ENCODE measurements at places on chromosomes 16 and 17. TPM values are rescaled to one million over a fixed set of nuclear protein-coding genes. Genes with fewer than 3 reads are reported as not detected.

Gene LRRC37A3
- total RNA-seq: 25.3 TPM

Gene KCNH4
- not detected for total RNA-seq

Gene KRT25
- total RNA-seq: not detected

GRCh38 chr17:80070375-80071115 is 30.8 kb upstream of the GAA start:
- no peak for DNase-seq

GRCh38 chr17:71127416-71127815 is 958.1 kb downstream of the KCNJ2 start:
- DNase-seq: no peak

DNA sequence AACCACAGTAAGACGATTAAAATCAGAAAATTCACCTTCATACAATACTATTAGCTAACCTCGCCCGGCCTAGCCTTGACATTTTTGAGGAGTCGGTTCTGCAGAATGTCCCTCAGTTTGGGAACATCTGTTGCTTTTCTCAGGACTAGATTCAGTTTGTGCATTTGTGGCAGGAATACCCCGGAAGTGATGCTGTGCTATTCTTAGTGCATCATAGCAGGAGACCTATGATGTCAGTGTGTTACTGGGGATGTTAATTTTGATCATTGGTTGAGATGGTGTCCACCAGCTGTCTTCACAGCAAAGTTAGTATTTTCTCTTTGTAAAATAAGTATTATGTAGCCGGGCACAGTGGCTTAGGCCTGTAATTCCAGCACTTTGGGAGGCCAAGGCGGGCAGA is 21.5 kb upstream of the HELZ start:
- no peak for DNase-seq

DNA sequence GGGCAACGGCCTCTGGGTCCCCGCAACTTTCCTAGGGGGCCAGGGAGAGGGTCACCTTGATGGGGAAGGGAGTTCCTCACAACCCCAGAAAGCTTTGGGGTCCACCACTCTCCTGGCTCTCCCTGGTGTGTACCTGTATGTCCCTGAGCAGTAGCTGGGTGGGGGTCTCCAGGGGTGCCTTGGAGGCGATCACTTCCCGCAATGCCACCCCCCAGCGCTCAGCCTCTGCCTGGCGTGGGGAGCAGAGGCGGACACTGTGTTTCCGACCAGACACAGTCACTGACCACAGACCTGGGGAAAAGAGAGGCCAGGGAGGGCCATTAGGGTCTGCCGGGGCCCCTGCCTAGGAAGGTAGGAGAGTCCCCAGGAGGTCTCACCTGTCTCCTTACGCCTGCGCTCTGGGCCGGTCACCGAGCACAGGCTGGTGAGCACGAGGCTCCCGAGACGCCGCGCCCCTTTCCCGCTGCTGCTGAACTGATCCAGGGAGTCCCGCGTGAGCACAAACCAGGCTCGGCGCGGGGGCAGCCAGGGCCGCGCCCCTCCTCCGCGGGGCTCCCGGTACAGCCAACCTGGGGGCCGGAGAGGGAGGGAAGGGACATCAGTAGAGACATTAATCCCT is 3.4 kb downstream of the PLEKHH3 start:
- no peak for DNase-seq

DNA sequence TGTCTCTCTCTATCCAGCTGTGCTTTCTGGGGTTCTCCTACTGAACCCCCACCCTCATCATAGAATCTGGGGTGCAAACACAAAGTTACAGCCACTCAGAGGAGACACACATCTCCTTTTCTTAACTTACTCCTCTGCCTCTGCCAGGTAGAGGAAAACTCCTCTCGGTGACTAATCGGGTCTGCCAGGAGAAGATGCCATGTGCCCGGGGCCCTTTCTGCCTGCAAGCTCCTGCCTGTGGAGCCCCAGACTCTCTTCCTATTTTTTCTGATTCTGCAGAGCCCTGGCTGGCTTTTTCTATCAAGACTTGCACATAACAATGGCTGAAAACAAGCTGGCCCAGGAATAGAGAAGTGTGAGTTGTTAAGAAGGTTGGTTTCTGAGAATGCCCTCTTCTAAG is 10.4 kb downstream of the SLC6A4 start:
- DNase-seq: no peak

DNA sequence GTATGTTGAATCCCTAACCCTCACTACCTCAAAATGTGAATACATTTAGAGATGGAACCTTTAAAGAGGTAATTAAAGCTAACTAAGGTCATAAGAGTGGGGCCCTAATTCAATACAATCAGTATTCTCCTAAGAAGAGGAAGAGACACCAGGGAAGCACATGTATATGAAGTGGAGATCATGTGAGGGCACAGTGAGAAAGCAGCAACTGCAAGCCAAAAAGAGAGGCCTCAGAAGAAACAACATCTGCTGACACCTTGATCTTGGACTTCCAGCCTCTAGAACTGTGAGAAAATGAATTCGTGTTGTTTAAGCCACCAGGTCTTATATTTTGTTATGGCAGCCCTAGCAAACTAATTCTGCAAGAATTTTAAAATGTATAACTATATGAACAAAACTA is 13.2 kb upstream of the SLFN5 start:
- DNase-seq: no peak
